ENCODE measurements at places on chromosomes 3 and 15. TPM values are rescaled to one million over a fixed set of nuclear protein-coding genes. Genes with fewer than 3 reads are reported as not detected.

Gene ZIC4
- total RNA-seq, result not detected

Gene ARL6
- 10.5 TPM for total RNA-seq

Gene TM4SF18
- total RNA-seq, result not detected

Gene IVD
- total RNA-seq, result 68.8 TPM

Gene TUSC7
- not detected for total RNA-seq

Data from activated CD8-positive, alpha-beta memory T cell treated with anti-CD3 and anti-CD28 coated beads for 36 hours (primary cell).